ENCODE measurements at places on chromosomes 3 and 15.
A peak's percentile ranks its signal among the peaks of the same experiment; 100 is the strongest.

GRCh38 chr3:113697500-113698090 lies 1.2 kb upstream of the USF3 start:
- DNase-seq: no peak

DNA sequence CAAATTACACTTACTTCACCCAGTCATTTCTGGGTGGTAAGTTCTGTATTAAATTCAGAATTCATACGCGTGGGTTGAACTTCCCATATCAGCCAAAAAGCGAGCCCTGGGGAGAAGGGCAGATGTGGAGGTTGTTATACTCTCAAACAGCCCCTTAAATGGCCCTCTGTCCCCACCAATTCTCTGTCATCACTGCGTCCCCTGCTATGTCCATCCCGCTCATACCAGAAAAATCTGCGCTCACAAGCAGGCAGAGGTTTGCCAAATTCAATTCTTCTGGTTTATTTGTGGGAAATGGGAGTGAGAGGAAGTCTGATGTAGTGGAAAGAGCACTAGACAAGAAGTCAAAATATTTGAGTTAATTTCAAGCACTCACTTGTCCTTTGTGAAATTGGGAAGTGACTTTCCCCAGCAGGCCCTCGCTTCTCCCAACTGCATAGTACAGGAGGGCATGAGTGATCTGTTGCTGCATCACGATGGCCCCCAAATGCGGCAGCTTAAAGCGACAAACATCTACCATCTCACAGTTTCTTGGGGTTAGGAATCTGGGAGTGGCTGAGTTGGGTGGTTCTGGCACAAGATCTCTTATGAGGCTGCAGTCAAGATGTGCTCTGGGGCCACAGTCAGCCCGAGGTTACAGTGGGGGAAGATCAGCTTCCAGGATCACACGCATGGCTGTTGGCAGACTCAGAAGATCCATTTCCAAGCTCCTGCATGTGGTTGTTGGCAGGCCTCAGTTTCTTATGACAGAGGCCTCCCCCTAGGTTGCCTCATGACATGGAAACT lies 67.7 kb downstream of the CPN2 start:
- no peak for DNase-seq

- DNase-seq: no peak
These were observed 88.8 kb upstream of the PLXND1 start for GRCh38 chr3:129695230-129695629.

DNA sequence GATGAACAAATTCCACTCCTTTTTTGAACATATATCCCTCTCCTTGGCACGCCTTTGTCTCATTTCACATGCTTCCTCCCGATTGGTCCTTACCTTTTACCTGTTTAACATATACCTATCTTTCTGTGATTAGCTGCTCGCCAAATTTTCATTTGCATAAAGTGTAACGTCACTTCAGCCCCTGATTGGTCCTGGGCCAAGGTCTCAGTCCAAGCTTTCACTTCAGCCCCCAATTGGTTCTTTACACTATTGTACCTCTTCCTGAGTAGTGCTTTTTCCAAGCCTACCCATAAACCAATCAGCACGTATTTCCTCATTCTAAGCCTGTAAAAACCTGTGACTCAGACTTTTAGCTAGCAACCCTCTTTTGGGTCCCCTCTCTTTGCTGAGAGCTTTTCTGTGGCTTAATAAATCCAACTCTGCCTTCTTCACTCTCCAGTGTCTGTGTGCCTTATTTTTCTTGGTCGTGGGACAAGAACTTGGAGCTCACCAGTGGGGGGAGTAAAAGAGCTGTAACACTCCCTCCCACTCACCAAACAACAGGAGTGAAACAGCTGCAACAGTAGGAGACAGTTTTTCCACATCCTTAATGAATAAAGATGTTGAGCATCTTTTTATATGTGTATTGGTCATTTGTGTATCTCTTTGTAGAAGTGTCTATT lies 584 bp upstream of the XCR1 start:
- no peak for DNase-seq

- no peak for DNase-seq
These were observed 31.3 kb upstream of the MEIS2 start for GRCh38 chr15:37131621-37132020.

DNA sequence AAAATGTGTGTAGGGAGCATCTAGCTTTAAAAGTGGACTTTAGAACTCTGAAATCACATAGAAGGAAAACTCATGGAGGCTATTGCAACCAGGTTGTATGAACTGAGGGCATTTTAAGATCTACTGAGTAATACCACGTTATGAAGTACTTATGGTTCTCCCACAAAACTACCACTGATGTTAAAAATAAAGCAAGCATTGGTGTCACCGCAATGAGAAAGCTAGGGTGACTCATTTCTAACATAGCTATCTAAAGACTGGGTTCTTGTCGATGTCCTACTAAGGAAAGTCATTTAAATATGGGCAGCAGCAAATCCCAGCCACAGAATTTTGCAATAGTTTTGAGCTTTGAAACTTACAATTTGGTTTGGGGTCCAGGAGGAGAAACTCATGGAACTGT lies 584.8 kb downstream of the DIPK2A start:
- DNase-seq: peak; percentile 1

DNA sequence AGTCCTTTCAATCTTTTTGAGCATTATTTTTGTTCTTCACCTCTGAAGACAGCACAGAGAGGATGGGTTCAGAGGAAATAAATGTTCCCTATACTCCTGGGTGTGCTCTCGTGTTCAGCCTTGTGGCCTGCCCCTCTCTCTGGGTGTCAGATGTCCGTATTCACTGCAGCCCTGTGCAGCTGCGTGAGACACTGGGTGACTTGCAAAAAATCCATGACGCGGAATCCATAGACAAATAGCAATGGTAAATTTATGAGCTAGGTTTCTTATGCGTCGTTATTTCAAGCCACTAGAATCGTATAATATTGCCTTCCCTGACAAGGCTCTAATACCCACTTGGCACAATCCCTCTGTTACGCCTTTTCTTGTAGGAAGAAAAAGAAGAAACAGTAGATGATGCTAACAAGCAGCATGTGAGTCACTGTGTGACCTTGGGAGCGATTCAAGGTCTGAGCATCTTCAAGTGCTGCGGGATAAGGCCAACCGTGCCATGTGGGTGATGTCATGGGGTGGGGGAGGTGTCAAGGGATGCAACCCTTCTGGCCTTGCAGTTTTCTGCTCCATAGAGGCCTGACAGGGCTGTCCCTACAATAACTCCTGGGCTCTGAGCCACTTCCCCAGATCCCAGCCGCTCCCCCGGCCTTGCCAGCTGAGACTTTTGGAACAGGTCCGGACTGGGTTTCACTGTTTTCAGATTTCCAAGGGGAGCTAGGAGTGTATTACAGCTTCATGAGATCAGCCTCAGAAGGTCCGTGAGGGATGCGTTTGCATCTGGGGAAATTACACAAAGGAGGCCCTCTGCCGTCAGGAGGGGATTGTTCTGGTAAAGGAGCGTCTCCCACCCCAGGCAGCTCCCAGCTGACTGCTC lies 47.6 kb upstream of the POMGNT2 start:
- DNase-seq: no peak

- no peak for DNase-seq
These were observed 21.6 kb downstream of the SNX33 start for GRCh38 chr15:75669191-75669878.

DNA sequence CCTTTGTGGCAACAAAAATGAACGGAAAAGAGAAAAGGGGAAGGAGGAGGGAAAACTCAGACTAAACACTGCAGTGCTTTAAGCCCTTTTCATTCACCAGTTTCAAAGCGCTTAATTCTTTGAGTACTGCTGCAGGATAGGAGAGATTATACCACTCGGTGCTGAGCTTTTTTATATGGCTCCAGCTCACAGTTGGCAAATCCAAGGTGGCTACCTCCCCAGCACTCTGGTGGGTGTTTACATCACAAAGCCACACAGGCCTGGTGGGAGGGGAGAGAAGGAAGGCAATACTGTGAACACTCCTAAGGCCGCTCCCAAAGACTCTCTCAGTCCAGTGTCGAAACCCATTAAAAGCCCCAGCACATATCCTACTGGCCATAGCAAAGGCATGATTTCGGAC lies 191.4 kb downstream of the STT3B start:
- no peak for DNase-seq

DNA sequence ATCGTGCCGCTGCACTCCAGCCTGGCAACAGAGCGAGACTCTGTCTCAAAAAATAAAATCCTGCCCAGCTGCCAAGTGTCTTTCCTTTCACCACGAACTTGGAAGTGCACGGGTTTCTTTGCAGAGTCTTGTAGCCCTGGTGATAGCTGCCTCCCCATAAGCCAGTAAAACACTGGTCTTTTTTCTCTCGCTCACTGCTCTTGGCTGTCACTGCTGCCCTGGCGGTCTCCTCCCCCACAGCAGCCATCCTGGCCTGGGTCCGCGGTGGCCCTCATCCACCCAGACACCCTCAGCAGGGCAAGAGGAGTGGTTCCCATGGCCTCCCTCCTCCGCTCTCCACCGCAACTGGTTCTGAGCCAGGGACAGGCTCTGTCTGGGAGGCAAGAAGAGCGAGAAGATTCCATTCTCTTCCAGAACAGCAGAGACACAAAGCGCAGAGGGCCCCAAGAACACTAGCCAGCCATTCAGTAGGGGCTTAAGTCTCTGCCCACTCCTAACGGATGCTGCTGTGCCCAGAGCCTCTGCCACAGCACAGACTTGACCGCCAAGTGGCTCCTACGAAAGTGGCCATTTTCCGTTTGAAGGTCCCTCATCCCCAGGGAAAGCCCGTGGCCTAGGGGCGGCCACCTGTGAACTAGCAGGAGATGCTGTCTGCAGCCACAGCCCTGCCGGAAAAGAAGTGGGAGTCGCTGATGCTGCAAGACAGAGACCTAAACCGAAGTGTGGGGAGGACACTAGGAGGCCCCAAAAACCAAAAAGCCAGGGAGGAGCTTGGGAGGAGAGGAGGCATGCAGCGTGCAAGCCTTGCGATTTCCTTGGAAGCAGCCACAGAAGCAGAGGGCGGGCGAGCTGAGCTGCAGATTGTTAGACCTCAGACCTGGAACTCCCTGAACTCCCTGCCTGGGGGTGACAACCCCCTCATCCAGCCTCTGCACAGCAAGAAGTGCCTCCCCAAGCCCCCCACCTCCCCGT lies 44.1 kb downstream of the KLHL25 start:
- DNase-seq: no peak

GRCh38 chr3:46863261-46863782 lies at the start of gene MYL3:
TSS of gene MYL3 (minus strand) at chr3:46863444. CDS start at chr3:46863390, 54 bp downstream.
- no peak for DNase-seq
